ENCODE measurements at places on chromosomes 4 and X. TPM values are rescaled to one million over a fixed set of nuclear protein-coding genes. Genes with fewer than 3 reads are reported as not detected.

STS gene
- total RNA-seq: 1.2 TPM

- DNase-seq: no peak
- H3K4me3 ChIP-seq: no peak overlapping the region
- no peak overlapping the region for H3K27ac ChIP-seq
These were observed 44.5 kb downstream of the SHROOM4 start for GRCh38 chrX:50769389-50770063.

GRCh38 chr4:42302348-42302747 lies 94.9 kb upstream of the SHISA3 start:
- no peaks in the 10 kb centered on the region for H3K36me3 ChIP-seq
- H3K4me1 ChIP-seq: no peaks in the 10 kb centered on the region
- no peak overlapping the region for H3K4me3 ChIP-seq
- DNase-seq: no peak

GRCh38 chr4:15577508-15577907 lies 77.6 kb downstream of the FBXL5 start:
- no peaks in the 10 kb centered on the region for H3K27me3 ChIP-seq
- no peak for DNase-seq

Measured in activated CD4-positive, alpha-beta memory T cell treated with anti-CD3 and anti-CD28 coated beads, Interleukin-2, amount 10 ng/mL, durations not matched to agents 7 days and 5 days (primary cell).